Stimulated activated CD8-positive, alpha-beta memory T cell treated with anti-CD3 and anti-CD28 coated beads, Interleukin-7, amount 100 ng/mL, for 1 hour (primary cell): ENCODE measurements at places on chromosomes 1 and 21.

- DNase-seq: no peak
Measured at GRCh38 chr21:17578876-17579275, 33.8 kb downstream of the BTG3 start.

- no peak for DNase-seq
Measured at GRCh38 chr1:159914252-159915018, 10.9 kb downstream of the TAGLN2 start.

GRCh38 chr21:29534448-29534847 lies 235.7 kb downstream of the BACH1 start:
- DNase-seq: no peak

- no peak for DNase-seq
Measured at GRCh38 chr1:106676021-106676420, 380.5 kb upstream of the PRMT6 start.

DNA sequence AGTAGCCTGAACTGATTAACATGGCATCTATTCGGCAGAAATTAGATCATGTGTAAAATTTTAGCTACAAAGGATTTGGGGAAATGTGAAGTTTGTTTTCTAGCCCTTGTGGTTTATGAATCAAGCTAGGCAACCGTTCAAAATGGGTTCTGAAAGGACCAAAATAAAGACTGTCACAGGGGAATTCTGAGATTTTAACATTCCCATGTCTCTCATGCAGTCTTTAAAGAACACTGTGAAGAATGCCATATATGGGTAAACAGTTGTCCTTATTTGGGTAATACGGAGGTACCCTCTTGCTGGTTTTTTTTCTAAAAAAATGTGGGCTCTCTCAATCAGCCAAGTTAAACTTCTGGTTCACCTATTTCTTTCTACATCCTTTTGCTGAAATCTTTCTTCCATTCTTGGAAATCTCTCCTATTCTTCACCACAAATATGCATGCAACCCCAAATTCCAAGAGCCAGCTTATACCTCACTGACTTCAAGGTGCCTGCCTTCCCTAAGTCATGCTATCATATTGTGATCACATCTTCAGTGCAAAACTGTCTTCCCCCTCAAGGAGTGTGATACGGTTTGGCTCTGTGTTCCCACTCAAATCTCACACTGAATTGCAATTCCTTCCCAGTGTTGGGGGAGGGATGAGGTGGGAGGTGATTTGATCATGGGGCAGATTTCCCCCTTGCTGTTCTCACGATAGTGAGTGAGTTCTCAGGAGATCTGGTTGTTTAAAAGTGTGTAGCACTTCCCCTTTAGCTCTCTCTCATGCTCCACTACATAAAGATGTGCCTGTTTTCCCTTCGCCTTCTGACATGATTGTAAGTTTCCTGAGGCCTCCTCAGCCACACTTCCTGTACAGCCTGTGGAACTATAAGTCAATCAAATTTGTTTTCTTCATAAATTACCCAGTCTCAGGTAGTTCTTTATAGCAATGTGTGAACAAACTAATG lies 308.7 kb downstream of the TTLL7 start:
- no peak for DNase-seq

- DNase-seq: no peak
Measured at GRCh38 chr1:19208710-19209438, 1.2 kb downstream of the UBR4 start.

GRCh38 chr1:45887156-45887842 lies 83.9 kb downstream of the MAST2 start:
- no peak for DNase-seq

DNA sequence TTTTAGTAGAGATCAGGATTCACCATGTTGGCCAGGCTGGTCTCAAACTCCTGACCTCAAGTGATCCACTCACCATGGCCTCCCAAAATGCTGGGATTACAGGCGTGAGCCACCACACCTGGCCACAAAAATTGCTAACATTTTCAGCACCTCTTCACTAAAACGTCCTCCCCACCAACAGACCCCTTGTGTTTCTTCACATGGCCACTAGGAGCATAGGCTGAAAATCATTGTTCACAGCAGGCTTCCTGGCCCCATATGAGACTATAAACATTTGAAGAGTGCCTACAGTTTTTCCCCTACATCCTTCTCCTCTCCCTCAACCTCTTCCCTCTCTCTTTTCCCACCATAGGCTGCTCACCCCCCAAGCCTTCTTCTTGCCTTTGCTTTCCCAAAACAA lies 28.0 kb upstream of the SFPQ start:
- DNase-seq: no peak

DNA sequence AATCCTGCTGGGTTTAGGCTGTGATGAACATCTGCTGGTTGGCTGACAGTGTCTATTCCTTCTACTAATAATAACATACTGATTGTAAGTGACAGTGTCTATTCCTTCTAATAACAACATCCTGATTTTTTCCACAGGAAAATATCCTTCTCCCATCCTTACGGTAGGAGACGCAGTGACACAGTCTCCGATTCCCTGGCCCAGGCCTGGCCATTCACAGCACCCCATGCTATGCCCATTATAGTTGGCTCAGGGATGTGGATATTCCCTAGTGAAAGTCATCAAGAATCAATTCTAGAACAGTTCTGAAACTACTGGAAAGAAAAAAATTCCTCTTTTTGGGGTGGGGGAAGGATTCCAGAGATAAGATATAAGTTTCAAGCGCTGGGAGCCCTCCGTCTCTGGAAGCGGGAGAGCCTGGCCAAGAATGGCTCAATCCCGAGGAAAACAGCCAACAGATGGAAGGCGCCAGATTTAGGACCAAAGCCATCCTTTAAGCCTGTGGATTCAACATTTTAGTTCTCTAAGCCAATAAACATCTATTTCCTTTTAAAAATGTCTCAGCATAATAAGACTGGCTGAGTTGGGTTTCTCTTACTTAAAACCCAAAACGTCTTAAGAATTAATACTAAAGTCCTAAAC lies 88.6 kb downstream of the GPATCH2 start:
- no peak for DNase-seq

- no peak for DNase-seq
Measured at GRCh38 chr1:95301614-95302013, 67.6 kb downstream of the RWDD3 start.

GRCh38 chr1:20601129-20601825 lies 12.4 kb downstream of the CDA start:
- no peak for DNase-seq
